Kidney glomerular epithelial cell (primary cell): ENCODE measurements at places on chromosomes 13 and 19.

GRCh38 chr19:23098286-23098685, 18.5 kb upstream of the ZNF730 start:
- DNase-seq = no peak

DNA sequence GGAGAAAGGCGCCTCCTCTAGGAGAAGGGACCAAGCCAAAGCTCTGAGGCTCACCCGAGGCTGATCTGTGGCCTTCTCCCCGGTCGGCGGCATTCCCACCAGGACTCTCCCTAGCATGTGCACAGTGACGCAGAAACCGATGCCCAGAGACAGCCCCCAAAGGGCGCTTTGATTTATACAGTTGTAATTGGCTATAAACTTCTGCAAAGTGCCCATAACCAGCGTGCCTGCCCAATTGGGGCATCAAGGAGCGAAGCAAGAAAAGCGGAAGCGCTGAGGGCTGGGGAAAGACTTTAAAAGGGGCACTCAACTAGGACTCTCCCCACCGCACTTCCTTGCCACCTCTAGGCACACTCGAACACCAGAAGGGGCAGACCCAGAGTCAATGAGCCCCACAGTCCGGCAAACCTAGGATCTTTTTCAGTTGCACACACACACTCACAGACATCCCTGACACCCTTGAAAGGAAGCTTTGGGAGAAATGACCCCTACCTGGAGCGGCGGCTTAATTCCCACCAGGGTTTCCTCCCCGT, 1.8 kb downstream of the CDX2 start:
- DNase-seq = no peak

GRCh38 chr13:59924256-59924655, 239.5 kb downstream of the DIAPH3 start:
- no peak for DNase-seq

DNA sequence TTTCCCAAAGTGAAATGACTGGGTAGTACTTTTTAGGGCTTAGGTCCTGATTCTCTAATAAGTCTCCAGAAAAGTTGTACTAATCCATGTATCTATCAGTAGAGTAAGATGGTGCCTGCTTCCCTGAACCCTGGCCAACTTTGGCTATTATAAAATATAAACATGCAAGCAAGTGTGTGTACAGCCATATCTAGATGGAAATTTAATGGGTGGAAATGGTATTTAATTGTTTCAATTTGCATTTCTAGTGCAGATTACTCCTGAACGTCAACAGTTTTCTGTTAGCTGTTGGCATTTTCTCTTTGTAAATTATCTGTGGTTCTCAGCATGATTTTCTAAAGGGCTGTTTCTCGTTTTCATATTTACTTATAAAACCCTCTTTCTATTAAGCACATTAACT, 187.1 kb upstream of the RNF113B start:
- no peak for DNase-seq

- DNase-seq = no peak
Observed at GRCh38 chr19:52691215-52691610, 43.6 kb downstream of the ZNF611 start.

DNA sequence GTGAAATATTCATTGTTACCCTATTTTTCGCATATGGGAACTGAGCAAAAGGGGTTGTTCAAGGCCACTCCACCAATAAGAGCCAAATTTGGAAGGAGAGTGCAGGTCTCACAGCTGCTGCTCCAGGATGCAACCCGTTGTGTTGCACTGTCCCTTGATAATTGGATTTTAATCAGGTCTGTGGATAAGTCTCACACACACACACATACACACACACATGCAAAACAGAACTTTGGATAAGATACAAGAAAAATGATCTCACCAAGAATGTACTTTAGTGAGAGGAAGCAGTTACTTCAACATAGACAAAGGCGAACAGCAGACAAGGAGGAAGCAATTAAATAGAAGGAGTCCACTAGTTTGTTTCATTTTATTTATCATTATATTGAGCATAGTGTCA, 127.3 kb upstream of the EDNRB start:
- no peak for DNase-seq

- DNase-seq = no peak
Observed at GRCh38 chr13:106691861-106692260, 123.9 kb upstream of the ARGLU1 start.

- no peak for DNase-seq
Observed at GRCh38 chr19:38815059-38816001, 2.6 kb upstream of the LGALS4 start.

- no peak for DNase-seq
Observed at GRCh38 chr13:99053636-99054233, 75.9 kb upstream of the DOCK9 start.

DNA sequence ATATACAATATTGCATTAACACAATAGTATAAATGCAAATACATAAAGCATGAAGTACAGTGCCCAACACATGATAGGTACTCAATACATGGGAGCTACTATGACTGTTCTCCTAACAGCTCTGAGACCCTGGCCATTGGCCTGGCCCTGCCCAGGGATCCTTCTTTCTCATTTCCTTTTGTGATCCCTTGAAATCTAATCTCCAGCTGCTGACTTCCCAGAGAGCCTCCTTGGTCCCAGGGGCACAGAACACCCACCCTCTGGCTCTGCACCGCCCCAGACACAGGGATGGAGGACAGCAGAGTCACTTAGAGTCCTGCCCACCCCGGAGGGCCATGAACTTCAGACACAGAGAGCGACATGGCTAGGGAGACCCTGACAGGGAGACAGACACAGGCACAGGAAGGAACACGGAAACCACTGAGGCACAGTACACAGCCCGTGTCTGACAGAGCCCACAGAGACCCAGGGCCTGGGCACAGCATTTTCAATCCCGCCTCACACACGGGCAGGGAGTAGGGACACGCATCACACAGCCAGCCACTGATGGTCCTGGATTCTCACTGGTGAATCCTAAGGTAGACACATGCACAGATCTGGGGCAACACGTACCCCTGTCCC, 4.2 kb upstream of the SYCN start:
- no peak for DNase-seq

GRCh38 chr13:77506874-77507273, 28.6 kb upstream of the SCEL start:
- peak; percentile 21 for DNase-seq

DNA sequence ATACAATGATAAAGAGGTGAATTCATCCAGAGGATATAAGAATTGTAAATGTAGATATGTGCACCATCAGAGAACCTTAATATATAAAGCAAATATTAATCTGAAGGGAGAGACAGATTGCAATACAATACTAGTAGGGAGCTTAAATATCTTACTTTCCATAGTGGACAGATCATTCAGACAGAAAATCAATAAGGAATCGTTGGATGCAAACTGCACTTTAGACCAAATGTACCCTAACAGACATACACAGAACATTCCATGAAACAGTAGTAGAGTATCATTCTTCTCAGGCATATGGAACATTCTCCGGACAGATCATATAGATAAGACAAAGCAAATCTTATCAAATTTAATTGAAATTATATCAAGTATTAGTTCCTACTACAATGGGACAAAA, 35.0 kb upstream of the ZNF766 start:
- no peak for DNase-seq
